NCI-H510A (cell line): ENCODE measurements at places on chromosomes 13 and 19.

GRCh38 chr13:27201661-27202060 is 30.1 kb upstream of the USP12 start:
- no peak for DNase-seq

DNA sequence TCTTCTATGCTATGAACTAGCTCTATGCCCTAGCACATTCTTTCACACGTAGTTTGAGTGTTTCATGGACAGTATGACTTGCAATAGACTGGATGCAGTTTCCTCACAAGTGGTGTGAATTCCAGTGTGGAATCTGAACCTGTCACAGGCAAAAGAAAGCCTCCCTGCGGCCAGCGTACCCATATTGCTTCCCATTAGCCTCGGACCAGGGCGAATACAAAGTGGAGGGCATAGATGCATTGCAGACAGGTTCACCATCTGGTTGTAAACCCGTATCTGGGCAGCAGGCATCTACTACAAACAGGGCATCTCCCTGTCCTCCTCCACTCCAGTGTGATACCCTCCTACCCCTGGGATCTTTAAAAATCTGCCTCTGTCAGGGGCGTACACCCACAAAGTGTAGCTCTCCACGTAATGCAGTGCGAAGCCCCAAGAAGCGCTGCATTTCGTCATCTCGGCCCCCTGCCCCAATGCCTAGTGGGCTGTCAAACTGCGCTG is 1.4 kb upstream of the CIC start:
- no peak for DNase-seq

DNA sequence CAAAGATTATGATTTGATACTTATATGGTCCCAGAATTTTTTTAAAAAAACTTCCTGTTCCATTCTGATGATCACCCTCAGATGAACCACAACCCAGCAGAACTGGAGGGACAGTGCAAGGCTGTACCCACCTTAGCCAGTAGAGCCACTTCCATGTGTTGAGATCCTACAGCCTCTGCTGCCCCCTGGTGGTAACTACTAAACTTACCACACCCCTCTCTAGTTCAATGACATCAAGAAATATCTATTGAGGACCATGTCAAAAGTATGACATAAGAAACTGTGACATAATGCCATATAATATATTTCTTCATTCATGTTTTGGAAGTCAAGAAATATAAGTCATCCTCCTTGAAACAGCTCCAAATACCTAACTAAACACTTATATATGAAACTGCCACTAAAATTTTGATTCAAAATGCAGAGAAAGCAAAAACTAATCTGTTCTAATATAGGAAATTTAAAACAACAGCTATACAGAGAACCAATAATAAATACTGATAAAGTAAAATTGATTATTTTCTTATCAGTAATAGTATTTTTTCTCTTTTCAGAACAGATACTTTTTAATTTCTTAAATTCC is 412.6 kb downstream of the KCTD12 start:
- DNase-seq: no peak

GRCh38 chr19:45477713-45478453 is 10.1 kb downstream of the FOSB start:
- no peak for DNase-seq

GRCh38 chr13:60435762-60436374 is 38.8 kb downstream of the TDRD3 start:
- DNase-seq: no peak
